ENCODE measurements at places on chromosomes 3 and 15. TPM values are rescaled to one million over a fixed set of nuclear protein-coding genes. Genes with fewer than 3 reads are reported as not detected.

Gene PGBD4
- 3.4 TPM for total RNA-seq

Gene GALNT15
- not detected for total RNA-seq

Gene ERC2
- 1.2 TPM for total RNA-seq

Gene SI
- not detected for total RNA-seq

DNA sequence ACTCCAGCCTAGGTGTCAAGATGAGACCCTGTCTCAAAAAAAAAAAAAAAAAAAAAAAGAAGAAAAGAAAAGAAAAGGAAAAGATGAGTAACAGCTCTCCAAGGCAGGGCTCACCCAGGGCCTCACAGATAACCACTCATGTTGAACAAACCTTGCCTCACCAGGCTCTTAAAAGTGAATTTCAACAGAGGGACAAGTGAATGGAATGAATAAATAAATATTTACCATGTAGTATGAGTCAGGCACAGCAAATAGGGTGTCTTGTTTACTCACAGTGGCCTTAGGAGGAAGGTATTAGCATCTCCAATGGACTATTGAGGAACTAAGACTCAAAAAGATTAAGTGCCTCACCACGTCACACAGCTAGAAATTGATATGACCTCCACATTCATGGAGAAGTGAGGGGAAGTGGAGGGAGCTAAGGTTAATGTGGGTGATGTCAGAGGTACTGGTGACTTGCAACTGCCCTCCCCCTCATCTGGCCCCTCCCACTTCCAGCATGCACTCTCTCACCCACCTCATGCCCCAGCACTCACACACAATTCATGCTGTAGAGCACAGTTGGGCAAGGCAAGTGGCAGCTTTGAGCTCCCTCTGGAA lies 255.5 kb downstream of the UACA start:
- no peak for DNase-seq

GRCh38 chr3:54079730-54080325 lies 42.5 kb upstream of the CACNA2D3 start:
- no peak for DNase-seq

GRCh38 chr3:159236321-159236720 lies 434.5 kb downstream of the MFSD1 start:
- DNase-seq: no peak
